Esophagus (tissue), 2 donors: ENCODE measurements at places on chromosomes 16 and 17. TPM values are rescaled to one million over a fixed set of nuclear protein-coding genes. Genes with fewer than 3 reads are reported as not detected.

The EVPL gene
- polyA plus RNA-seq: 229 TPM

The PSMB10 gene
- polyA plus RNA-seq: 54.8 TPM

The PNMT gene
- 2.2 TPM for polyA plus RNA-seq

The ELAC2 gene
- 37.3 TPM for polyA plus RNA-seq

The CANT1 gene
- 24.1 TPM for polyA plus RNA-seq
